GM19239 (cell line): ENCODE measurements at places on chromosomes 16 and 17.
A peak's percentile ranks its signal among the peaks of the same experiment; 100 is the strongest.

- no peak for DNase-seq
These were observed 276.0 kb downstream of the GRIN2A start for GRCh38 chr16:9906218-9906617.

DNA sequence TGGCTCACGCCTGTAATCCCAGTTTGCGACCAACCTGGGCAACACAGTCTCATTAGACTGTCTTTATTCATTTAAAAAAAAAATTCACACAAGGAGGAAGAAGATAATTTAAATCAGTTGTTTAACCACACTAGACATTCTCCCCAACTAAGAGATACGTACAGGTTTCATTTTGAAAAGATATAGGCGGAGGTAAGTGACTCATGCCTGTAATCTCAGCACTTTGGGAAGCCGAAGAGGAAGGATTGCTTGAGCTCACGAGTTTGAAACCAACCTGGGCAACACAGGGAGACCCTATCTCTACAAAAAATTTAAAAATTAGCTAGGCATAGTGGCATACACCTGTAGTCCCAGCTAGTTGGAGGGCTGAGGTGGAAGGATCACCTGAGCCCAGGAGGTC lies 5.3 kb downstream of the CMTM4 start:
- DNase-seq = no peak

- DNase-seq = no peak
These were observed 1.8 kb upstream of the BCL6B start for GRCh38 chr17:7020894-7021664.

GRCh38 chr17:17900615-17901520 lies 64.1 kb upstream of the SREBF1 start:
- no peak for DNase-seq

GRCh38 chr17:35088881-35089585 lies 25.5 kb upstream of the RFFL start:
- peak; percentile 67 for DNase-seq

- no peak for DNase-seq
These were observed 3.7 kb downstream of the DYNLL2 start for GRCh38 chr17:58086953-58087352.

GRCh38 chr17:8069587-8069860 lies 18.0 kb downstream of the ALOX12B start:
- DNase-seq = no peak

DNA sequence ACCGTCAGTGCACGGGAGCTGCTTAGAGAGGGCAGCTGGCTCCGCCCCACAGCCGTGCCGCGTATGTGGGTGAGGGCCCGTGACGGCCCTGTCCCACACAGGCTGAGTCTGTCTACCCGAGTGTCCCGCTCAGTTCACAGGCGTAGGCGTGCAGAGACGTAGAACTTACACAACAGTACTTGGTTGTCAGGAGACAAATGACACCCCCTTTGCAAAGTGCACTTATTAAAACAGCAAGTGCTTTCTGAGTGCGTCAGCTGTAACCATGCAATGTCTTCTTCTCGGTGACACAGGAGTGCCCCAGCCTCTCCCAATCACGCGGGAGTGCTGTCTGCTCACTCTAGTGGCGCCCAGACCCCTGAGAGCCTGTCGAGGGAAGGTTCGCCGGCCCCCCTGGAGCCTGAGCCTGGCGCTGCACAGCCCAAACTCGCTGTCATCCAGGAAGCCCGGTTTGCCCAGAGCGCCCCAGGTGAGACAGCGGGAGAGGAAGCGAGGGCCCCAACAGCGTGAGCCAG lies 64.2 kb downstream of the FOXK2 start:
- DNase-seq = no peak

DNA sequence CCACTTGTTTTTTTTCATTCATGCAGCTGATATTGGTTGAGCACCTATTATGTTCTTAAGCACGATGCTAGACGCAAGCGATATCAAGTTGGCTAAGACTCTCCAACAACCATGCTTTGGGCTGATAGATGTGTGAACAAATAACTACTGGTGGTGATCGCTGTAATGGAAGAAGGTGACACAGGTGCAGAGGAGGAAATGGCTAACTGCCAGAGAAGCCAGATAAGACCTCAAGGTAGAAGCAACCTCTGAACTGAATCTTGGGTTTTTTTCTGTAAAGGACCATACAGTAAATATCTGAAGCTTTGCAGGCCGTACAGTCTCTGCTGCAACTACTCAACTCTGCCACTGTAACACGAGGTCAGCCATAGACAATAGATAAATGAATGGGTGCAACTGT lies 97.9 kb downstream of the C17orf67 start:
- no peak for DNase-seq

DNA sequence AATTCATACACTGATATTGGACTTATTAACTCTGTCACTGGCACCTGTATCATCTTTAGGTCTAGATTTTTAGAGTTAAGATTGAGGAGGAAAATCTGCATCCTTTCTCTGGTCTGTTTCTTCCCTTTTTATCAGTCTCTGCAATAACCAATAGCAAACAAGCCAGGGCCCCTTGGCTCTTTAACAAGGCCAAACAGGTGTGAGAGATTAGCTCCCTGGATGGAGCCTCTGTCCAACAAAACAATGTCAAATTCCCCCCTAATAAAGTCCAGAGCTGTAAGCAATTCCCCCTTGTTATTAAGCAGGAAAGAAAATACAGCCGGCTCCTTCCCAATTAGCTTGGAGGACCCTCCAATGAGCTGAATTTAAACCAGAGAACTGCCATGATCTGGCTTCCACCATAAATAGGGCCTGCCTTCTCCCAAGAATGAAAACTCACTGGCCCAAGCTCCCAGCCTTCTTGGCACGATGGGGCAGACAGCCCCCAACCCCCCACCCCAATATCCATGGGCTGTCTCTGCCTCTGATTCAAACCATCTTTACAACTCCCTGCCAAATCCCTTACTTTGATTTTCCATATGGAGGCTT lies 56.1 kb upstream of the SOX9 start:
- DNase-seq = no peak

DNA sequence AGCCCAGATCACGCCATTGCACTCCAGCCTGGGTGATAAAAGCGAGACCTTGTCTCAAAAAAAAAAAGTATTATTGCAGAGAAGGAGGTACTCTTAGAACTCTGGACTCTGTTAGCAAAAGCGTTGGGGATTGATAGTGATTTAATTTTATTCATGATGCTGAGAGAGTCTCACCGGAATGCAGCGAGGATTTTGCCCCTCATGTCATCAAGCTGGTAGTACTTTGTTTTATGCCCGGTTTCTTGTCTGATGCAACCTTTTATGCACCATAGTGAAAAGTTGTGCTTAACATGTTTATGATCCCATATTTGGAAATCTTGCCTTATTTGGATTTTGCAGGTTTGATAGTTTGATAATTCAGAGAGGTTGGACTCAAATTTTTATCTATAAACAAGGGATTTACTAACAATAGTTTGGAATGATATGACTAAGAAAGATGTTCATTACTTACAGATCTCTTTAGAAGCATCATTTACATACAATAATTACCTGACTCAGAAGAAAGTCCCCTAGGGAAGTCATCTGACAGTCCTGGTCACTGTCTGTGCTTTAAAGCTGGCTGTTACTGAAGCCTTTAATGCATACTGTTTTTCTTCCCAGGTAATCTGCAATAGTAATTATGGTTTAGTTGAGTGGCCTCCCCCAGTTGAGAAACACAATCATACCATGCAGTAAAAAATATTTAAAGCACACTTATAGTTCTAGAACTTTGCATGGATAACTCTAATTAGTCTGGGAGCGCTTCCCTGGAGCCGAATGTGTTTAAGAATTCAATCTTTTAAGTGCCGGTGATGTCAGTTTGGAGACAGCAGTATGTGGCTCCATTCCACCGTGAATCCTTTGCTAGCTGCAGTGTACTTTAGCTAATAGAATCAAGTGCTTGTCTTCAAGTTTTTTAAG lies 120.9 kb downstream of the PRKCA start:
- no peak for DNase-seq
